ENCODE measurements at places on chromosomes 2 and 18.

- no peak for DNase-seq
Observed at GRCh38 chr2:106857882-106858478, 28.0 kb downstream of the ST6GAL2 start.

- DNase-seq, result peak; percentile 74
Observed at GRCh38 chr2:240986787-240987411, 11.5 kb upstream of the SNED1 start.

DNA sequence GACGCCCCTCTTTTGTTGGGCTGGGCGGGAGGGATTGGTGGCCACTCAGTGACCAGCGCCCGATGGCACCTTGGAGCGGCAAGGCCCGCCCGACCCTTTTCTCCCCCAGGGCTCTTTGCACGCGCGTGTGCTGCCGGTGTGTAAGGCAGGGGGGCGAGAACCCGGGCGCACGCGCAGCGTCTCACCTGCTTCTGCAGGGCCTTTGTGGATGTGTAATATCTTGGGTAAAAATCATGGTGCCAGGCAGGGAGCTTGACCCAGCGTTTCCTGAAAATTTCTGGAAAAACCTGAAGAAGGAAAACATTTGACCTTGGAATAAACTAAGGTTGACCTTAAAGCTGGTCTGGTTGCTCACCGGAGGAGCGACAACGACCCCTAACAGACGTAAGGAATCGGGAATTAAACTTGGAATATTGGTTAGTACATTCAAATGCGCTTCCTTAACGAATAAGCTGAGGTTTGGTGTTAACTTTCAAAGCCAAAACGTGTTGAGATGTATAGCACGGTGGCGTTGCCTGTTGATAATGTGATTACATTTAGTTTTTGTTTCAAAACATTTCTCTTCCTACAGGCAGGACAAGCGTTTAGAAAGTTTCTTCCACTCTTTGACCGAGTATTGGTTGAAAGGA lies 438 bp downstream of the HSPE1 start:
- no peak for DNase-seq

GRCh38 chr2:236688563-236689392 lies 119.2 kb downstream of the ACKR3 start:
- no peak for DNase-seq

GRCh38 chr2:196604196-196604595 lies 35.3 kb upstream of the CCDC150 start:
- DNase-seq, result no peak

- no peak for DNase-seq
Observed at GRCh38 chr2:50484371-50484770, 547.6 kb downstream of the NRXN1 start.
